ENCODE measurements at places on chromosomes 6 and 20. TPM values are rescaled to one million over a fixed set of nuclear protein-coding genes. Genes with fewer than 3 reads are reported as not detected.

The MYB gene
- not detected for total RNA-seq

The LAMA2 gene
- 217 TPM for total RNA-seq

The NKX2-4 gene
- not detected for total RNA-seq

The ATG5 gene
- 28.4 TPM for total RNA-seq

The CDH22 gene
- total RNA-seq, result not detected

- H3K27me3 ChIP-seq, result no peaks in the 10 kb centered on the region
- H3K27ac ChIP-seq, result no peak overlapping the region
- no peak overlapping the region for H3K4me3 ChIP-seq
- H3K4me1 ChIP-seq, result peaks cover 8% of the 10 kb centered on the region
Observed at GRCh38 chr6:138769102-138769676, 4.4 kb upstream of the CCDC28A start.

DNA sequence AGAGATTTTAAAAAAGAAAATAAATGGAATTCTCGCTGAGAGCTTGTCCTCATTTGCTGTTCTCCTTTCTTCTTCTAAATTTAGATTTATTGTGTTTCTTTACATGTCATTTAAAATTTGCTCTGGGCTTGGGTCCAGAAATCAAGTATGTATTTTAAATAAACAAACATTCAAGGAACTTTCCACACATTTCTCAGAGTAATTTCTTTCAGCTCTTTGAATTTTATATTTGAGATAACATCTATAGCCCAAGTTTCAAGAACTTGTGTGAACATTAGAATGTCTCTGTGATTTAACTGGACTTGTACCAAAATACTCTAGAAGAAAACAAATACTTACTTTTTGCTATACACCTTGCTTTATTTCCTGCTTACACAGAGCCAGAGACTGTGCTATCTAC is 192.3 kb downstream of the TMEM200A start:
- H3K27me3 ChIP-seq, result no peaks in the 10 kb centered on the region
- no peaks in the 10 kb centered on the region for H3K4me1 ChIP-seq
- no peak overlapping the region for H3K27ac ChIP-seq

DNA sequence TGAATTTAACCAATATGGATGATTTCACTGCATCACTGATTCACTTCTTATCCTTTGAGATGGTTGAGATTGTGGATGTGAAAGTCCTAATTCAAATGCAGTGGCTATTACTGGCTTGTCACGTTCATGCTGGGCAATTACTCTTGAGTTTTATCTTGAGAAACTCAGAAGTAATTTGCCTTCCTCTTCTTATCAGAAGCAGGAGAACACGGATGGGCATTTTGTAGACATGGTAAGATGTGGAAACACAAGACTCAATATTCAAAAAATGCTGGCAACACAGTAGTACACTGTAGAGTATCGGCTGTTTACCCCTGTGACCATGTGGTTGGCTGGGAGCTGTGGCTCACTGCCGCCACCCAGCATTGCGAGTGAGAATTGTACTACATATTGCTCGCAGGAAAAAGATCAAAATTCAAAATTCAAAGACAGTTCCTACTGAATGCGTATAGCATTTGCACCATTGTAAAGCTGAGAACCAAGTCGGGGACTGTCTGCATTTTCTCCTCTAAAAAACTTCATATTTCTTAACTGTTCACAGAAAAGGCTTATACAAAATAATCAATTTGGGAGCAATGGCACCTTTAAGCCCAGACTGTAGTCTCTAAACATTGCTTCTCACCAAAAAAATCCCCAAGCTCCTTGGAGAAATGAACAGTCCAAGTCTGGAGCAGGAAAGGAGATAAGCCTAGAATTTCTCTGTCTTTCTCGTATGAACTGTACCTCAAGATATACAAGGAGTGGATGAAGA is 61.9 kb upstream of the ELOVL5 start:
- DNase-seq, result no peak
- H3K4me1 ChIP-seq, result no peaks in the 10 kb centered on the region
- H3K4me3 ChIP-seq, result no peak overlapping the region
- no peaks in the 10 kb centered on the region for H3K27me3 ChIP-seq

DNA sequence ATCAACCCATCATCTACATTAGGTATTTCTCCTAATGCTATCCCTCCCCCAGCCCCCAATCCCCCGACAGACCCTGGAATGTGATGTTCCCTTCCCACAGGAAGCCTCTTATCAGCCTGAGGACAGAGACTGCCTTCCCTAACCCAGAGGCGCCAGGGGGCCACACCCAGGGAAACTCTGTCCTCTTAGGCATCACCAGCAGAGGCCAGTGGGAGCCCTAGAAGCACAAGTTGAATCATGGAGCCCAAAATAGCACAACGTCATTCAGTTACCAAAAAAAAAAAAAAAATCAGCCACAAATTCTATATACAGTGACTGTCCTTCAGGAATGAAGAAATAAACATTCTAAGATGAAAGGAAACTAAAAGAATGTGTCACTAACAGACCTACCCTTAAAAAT is 625.7 kb downstream of the TFAP2A start:
- no peak for DNase-seq
- H3K4me1 ChIP-seq, result no peaks in the 10 kb centered on the region
- no peak overlapping the region for H3K4me3 ChIP-seq
- H3K27ac ChIP-seq, result no peak overlapping the region

DNA sequence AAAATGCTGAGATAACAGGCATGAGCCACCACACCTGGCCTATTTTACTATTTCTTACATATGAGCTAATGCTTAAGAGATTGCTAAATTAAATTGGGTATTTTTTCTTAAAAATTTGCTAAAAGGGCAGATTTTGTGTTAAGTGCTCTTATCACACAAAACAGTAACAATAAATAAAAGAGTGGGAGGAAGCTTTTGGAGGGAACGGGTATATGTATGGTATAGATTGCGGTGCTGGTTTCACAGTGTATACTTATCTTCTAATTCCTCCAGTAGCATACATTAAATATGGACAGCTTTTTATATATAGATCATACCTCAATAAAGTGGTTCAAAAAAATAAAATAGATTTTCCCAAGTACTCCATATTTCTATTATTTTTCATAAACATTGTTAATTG is 39.4 kb upstream of the FABP7 start:
- H3K4me3 ChIP-seq, result no peak overlapping the region
- H3K36me3 ChIP-seq, result no peaks in the 10 kb centered on the region
- H3K27me3 ChIP-seq, result no peaks in the 10 kb centered on the region

GRCh38 chr20:50426866-50427718 is 83.1 kb upstream of the PTPN1 start:
- H3K27ac ChIP-seq, result no peak overlapping the region
- H3K36me3 ChIP-seq, result no peaks in the 10 kb centered on the region
- H3K4me3 ChIP-seq, result no peak overlapping the region
- no peaks in the 10 kb centered on the region for H3K27me3 ChIP-seq

Measured in thoracic aorta (tissue), 2 donors.